ENCODE measurements at places on chromosomes 2 and 18.

DNA sequence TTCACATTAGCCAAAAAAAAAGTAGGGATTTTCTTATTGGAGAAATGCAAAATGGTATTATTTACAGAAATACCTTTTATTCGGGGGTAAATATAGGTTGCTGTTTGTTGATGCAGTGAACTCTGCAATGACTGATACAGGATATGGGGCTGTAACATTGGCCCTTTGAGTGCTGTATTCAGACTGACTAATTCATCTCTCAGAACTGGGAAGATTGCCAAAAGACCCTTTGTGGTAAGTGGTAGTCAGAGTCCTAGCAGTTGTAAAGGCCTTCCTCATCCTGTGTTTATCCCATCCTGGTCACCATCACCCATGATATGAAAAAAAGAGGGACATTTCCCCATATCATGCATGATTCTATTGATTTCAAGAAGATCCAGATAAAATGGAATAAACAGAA lies 14.0 kb upstream of the DCC start:
- DNase-seq = no peak

GRCh38 chr2:140526575-140526974 lies 1604.2 kb downstream of the LRP1B start:
- no peak for DNase-seq

DNA sequence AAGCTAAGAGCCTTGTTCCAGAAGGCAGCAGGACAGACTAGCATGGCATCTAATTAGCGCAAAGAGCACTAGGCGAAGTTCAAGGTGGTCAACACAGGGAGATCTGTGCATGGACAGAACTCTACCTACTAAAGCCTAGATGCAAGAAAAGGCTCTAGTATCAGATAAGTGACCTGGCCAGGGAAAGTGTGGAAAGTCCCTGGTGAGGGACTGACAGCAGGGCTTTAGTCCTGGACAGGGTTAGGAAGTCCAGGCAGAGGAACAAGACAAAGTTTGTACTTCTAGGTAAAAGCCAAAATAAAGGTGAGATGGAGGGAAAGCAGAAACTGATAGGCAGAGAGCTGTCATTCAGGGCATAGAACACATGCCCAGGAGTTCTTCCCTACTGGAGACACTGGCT lies 45.0 kb upstream of the PCBP1 start:
- DNase-seq = no peak

DNA sequence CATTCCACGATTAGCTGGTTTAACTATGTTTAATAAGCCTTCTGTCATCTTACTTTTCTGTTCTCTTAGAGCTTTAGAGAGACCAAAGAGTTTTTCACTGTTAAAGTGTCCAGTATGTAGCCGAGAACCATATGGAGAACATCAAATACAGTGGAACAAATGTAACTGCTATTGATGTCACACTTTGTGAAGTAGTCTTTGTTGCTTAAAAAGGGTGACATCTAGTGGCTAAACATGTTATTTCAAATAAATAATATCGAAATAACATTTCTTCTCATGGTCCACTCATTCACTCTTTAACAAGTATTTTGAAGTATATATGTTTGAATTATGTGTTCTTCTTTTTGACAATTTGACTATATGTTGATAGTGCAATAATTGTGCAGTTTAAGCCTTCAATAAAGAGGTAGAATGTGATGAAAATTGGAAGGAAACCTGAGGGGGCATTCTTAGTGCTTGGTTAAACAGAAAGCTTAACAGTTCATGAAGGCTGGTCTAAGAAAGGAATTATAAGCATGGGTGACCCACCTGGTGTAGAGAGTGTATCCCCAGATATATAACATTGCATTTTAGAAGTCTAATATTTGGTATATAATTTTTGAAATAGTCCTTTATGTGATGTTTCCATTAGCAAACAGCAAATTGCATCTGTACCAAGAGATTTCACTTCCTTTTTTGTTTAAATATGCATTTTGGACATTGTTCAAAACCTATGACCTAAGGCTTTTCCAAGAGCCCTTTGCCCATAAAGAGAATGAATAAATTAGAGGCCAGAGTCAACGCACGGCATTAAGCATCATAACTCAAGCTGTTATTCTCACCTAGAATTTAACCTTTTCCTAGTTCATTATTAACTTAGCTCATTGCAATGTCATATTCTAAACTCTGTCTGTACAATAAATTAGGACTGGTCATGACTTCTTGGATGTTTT lies 112.1 kb downstream of the KYNU start:
- peak; percentile 13 for DNase-seq

- DNase-seq = no peak
These were observed 6.5 kb downstream of the SMYD1 start for GRCh38 chr2:88074150-88074549.

DNA sequence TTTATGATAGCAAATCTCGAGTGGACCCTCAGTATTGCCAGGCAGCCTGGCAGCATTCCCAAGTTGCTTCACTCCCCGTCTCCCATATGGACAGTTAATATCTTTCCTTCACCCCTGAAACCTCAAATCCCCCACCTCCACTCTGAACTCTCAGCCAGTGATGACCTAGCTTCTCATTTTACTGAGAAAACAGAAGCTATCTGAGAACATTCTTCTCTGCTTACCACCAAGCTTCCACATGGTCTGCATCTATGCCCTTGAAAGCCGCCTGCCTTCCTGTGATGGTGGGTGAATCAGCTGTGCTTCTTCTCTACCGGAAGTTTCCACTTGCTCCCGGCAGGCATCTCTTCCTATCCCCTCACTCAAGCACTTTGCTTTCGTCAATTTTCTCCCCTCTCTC lies 529.2 kb downstream of the EPHA4 start:
- no peak for DNase-seq

DNA sequence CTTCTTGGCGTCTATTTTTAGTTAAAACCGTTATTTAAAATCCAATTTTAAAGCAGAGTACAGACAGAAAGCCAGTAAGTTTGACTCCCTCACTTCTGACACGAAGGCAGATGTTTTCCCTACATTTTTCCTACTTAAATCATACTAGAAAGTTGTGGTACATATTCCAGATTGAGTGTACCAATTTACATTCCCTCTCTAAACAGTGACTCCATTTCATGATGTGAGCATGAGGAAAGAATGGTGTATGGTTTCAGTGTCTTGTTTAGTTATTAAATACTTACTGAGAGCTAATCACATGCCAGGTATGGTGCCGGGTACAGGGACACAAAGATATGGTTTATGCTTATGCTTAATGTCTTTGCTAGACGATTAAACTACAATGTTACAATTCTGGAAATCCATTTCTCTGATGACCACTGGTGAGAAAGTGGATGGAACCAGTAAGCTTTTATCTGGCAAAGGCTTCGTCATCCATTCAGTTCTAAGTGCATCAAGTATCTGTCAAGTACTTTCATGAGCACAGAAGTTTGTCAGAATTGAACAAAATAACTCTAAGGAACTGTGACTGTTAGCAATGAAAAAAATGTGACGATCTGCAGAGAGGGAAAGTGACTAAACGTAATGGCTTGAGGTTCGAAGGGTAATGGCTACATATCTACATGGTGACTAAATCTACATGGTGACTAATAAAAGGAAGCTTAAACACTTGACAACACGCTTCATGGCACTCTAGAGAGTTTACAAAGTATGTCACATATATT lies 25.7 kb downstream of the MAP4K3 start:
- no peak for DNase-seq

DNA sequence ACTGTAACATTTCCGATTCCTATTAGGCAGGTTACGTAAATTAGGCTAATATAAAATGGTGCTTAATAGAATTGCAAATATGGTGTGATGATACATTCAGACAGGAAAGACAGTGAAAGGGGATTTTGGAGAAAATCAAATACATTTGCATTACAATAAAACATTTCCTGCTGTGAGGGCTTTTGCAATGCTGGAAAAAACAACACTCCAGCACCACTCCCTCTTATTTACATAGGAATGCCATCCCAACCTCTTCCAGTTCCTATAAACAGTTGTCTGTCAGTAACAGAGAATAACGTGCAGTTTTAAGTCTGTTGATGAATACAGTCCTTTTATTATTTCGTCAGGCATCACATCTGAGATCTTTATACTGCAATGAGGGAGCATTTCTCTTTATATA lies 298.8 kb upstream of the FANCL start:
- no peak for DNase-seq

GRCh38 chr2:152415231-152415642 lies 80.3 kb downstream of the FMNL2 start:
- no peak for DNase-seq

- peak; percentile 3 for DNase-seq
These were observed 48.0 kb downstream of the TCF7L1 start for GRCh38 chr2:85181134-85181631.

DNA sequence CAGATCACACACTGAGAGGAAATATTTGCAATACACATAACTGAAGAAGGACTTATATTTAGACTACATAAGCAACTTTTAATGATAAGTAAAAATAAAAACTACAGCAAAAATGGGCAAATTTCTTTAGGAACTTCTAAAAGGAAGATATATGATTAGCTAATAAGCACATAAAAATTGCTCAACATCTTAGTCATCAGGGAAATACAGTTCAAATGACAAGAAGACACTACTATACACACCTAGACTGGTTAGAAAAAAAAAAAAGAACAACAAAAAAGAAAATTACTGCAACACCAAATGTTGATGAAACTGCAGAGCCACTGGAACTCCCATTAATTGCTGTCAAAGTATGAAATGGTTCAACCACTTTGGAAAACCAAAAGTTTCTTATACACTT lies 1247.5 kb upstream of the ACVR2A start:
- no peak for DNase-seq

DNA sequence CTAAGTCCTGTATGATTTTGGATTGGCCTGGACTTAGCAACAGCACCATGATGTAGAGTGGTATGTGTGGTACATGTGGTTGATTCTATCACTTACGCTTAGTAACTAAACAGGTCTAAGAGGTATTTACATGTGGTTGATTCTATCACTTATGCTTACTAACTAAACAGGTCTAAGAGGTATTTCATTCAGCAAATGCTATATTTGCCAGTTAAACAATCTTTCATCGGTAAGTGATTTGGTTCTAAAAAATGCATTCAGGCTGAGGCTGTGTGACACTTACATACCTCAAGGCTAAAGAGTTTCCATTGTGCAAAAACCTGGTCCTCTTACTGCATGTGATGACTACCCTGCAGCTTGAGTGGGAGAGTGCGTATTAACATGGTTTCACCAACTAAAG lies 13.1 kb downstream of the EIF4E2 start:
- DNase-seq = no peak

DNA sequence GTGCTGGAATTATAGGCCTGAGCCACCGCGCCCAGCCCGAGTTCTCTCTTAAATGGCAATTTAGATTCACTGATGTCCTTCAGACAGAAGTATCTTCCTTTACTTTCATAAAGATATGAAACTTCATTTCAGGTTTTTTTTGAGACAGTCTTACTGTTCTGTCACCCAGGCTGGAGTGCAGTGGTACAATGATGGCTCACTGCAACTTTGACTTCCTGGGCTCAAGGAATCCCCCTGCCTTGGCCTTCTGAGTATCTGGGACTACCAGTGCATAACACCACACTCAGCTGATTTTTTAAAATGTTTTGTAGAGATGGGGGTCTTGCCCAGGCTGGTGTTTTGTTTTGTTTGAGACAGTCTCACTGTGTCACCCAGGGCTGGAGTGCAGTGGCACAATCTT lies 13.2 kb downstream of the ITGB1BP1 start:
- DNase-seq = no peak

DNA sequence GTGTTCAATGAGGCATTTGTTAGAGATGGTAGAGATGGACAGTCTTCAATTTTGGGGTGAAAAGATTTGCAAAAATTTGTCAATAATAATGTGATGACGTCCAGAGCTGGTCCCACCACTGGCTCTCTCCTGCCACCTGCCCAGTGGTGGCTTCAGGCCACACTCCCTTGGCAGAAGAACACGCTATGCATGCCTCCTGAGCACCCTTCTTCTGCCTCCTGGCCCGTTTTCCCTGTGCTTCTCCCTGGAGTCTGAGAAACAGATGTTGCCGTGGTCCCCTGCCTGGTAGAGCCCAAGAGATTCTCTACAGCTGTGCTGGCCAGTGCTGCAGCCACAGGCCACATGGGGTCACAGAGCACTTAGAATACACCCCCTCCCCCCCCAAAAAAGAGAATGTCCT lies 33.6 kb downstream of the INPP5D start:
- DNase-seq = no peak

- no peak for DNase-seq
These were observed 169.4 kb downstream of the DDX1 start for GRCh38 chr2:15761056-15761455.

DNA sequence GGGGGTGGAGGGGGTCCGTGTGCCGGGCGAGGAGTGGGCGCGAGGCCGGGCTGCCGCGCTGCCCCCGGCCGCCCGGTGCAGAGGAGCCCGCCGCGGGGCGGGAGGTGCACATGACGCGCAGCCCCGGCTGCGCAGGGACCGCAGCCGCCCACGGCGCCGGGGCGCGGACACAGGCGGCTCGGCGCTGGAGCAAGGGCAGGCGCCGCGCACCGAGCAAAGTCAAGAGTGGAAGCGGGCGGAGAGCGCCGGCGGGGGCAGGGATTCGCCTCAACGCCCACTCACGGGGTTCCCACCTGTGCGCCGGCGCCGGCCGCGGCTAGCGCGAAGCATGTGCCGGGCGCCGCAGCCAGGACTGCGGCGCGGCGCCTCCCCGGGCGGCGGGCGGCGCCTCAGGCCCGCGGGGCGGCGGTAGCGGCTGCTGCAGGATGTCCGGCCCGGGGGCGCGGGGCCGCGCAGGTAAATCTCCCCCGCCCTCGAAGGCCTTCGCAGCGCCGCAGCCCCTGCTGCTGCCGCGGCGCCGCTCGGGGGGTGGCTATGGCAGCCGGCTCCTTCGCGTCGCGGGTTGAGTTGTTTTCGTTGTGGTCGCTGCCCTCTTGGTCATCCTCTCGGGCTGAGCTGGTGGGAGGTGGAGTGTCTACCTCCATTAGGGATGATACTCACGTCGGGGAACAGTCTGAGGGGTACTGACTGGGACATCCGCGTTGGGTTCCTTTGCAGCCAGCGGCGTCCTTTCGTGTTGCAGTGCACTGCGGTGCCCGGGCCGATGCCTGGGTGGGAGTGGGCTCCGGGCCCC lies 216.3 kb upstream of the DTNA start:
- DNase-seq = no peak

GRCh38 chr2:3606370-3607201 lies 11.7 kb downstream of the COLEC11 start:
- no peak for DNase-seq

- no peak for DNase-seq
These were observed 128.8 kb upstream of the SESTD1 start for GRCh38 chr2:179393481-179393880.

DNA sequence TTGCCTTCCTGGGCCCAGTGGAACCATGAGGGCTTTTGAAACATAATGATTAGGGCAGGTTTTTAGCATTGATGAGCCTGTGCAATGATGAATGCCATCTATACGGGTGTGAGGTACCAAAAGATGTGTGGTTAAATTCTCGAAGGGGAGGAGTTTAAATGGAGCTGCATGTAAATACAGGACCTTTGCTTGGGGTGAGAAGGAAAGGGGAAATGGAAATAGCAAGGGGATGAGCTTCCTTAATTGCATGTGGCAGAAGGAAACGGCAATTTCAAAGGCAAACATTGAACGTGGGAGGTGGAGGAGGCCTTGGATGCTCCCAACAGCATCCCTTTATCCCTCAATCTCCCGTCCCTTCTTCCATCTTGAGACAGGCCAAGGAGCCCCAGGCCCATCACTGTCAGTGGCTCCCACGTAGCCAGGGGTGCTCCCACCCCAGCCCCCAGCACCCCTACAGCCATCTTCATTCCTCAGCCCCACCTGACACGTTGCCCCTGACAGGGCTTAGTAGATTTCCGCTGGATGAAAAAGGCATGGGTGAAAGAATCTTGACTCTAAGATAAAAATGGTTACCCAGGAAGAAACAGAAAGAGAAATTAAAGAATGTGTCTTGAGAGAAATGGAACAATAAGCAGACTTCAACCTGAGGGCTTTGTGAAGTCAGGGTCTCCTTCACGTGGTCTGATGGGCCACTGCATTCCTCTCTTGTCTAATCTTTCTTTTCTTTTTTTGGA lies 32.5 kb downstream of the INPP5D start:
- no peak for DNase-seq

Measured in K562 (cell line).